ENCODE measurements at places on chromosomes 13 and 19.

GRCh38 chr19:1183543-1184172, 9.6 kb upstream of the SBNO2 start:
- no peak for DNase-seq

- DNase-seq = no peak
Measured at GRCh38 chr13:50401049-50401505, 385.8 kb downstream of the KCNRG start.

DNA sequence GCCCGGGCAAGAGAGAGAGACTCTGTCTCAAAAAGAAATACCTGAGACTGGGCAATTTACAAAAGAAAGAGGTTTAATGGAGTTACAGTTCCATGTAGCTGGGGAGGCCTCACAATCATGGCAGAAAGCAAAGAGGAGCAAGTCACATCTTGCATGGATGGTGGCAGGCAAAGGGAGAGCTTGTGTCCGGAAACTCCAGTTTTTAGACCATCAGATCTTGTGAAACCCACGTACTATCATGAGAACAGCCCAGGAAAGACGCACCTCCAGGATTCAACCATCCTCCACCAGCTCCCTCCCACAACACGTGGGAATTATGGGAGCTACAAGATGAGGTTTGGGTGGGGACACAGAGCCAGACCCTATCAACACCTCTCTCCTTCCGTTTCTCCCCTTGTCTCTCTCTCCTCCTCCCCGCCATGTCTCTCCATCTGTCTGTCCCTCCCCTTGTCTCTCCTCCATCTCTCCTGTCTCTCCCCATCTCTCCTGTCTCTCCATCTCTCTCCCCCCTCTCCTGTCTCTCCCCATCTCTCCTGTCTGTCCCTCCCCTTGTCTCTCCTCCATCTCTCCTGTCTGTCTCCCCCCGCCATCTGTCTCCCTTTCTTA, 10.0 kb downstream of the POLR2E start:
- no peak for DNase-seq

- no peak for DNase-seq
Measured at GRCh38 chr13:111555268-111555808, 234.9 kb downstream of the TEX29 start.

DNA sequence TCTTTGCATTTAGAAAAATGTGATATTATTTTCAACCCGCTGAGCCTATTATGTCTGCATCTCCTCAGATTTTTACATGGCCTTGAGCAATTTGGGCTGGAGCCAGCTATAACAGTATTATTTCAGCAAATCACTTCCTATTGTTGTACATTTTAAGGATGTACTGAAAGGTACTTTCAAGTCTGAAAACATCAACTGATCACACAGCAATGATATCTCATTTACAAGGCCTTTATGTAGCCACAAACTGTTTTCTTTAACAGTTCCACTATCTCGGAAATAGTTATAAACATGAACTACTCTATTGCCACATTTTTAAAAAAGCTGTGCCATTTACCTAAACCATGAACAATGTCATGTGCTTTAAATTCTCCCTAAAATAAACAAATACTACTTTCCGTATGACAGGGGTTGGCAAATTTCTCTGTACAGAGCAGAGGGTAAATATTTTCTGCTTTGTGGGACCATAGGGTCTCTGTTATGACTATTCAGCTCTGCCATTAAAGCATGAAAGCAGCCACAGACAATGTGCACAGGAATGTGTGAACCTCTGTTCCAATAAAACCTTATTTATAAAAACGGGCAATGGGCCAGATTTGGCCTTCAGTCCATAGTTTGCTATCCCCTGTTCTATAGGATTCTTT, 560.4 kb downstream of the GPC6 start:
- DNase-seq = no peak

GRCh38 chr19:52603558-52604207, 33.6 kb downstream of the ZNF701 start:
- DNase-seq = no peak

GRCh38 chr13:100533588-100534041, 55.0 kb downstream of the GGACT start:
- DNase-seq = no peak

DNA sequence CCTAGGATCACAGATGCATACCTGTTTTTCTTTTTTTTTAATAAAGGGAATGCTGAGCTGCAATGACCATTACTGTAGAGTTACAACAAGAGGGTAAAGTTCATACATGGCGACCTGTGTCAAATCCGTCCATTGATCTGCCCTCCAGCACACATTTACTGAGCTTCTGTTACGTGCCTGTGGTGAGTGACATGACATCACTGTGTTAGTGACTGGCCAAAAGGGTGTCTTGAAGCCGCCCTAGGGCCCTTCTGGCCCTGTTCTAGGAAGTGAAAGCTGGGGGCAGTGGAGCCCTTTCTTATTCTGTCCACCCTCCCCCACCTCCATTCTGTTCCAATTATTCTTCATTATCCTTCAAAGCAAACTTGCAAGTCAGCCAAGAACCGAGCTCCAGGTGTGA, 66.3 kb downstream of the ZIC5 start:
- DNase-seq = no peak

DNA sequence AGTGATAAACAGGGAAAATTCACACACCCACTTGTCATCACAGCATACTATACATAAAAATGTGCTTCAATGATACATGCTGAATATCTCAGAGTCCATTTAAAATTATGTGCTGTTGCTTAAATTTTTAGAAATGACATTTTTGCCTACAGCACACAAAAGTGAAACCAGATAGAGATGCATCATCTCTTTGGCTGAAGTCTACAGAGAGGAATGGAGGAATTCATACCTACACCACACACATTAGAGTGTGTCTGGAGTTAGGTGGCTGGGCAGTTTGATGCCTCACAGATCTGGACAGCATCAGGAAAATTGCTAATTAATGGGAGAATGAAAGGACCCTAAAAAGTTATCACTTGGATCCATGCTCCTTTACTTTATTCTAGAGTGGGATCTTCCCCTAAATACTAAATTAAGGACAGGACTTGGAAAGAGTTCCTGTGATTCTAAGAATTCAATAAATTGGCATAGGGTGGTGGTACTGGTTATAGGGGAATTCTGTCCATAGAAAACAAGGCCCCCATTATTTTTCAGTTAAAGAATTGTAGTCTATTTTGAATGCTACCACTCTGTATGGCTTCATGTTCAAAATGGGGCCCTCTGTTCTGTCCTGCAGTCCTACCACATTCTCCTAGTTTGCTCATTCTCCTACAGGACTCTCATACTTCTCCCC, 41.3 kb downstream of the RCBTB2 start:
- DNase-seq = no peak

DNA sequence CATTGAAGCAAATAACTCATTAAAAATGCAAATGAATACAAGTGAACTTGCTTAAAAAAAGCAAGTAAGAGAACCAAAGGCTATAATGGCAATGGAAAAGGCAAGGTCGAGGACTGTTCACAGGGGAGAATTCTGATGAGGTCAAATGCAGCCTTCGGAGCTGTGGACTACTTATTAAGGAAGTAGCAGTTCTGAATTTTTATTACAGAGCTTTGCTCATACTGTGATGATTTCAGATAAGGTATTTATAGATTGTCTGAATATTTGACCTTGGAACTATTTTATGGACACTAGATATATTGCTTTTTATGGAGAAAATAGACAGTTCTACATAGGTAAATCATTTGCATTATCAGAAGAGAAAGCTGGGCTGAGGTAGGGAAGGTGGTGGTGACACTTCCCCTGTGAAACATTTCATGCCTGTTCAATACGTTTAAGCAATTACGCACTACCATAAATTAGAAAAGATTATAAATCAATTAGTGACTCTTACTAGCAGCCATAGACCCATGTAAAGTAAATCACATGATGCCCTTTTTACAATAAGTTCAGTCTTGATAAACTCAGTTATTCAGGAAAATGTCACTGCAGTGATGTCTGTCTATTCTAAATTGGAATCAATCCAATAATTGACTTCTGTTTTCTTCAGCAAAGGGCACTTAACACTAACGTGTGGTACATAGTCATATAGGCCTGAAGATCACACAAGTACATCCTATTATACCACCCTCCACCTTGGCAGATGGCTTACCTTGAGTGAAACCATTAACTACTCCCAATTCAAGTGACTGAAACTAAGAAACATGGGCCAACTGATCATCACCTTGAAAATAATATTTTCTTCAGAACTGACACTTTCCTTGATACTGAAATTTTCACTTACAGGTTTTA, 260.0 kb downstream of the KLF12 start:
- no peak for DNase-seq

DNA sequence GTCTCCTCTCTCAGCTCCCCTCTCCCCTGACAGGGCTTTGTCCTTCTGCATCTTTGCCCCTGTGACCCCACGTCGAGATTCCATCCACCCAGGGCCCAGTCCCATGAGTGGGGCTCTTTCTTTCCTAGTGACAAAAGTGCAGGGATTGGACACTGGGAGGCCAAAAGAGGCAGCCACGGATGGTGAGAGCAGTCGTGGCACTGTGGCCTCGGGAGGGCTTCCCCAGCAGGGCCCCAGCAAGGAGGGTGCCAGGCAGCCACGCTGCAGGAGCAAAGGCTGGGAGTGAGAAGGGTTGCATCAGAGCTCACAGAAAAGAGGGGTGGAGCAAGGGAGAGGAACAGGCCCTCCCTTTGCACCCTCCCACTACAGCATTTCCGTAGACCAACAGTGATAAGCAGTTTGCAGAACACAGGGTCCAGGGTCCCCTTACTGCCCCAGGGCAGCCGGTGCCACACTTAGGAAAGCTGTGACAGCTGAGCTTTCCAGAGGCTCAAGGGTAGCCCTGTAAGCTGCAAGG, 4.9 kb downstream of the ZSCAN1 start:
- no peak for DNase-seq

DNA sequence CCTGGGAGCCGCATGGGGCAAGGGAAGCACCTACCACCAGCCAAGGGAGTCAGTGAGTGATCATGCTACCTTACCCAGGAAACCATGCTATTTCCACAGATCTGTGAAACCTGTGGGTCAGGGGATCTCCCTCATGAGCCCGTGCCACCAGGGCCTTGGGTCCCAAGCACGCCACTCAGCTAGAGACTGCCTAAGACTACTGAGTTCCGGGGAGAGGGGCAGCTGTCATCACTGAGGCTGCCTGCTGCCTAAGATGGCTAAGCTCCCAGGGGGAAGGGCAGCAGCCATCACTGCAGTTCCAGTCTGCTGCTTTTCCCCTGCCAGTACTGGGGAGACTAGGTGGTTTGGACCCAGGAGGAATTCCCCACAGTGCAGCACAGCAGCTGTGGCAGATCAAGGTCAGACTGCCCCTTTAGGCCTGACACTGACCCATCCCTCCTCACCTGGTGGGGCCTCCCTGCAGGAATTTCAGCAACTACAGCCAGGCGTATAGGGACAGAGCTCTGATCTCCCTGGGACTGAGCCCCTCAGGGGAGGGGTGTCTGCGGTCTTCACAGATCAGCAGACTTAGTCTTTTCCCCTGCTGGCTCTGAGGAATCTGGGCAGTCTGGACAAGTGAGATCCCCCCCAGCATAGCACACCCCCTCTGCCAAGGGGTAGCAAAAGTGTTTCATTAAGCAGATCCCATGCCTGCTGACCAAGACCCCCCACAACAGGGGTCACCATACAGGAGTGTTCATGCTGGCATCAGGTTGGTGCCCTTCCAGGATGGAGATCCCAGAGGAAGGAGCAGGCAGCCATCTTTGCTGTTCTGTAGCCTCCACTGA, 26.9 kb downstream of the VSTM2B start:
- no peak for DNase-seq

GRCh38 chr13:37656247-37656940, 57.8 kb upstream of the POSTN start:
- DNase-seq = no peak

DNA sequence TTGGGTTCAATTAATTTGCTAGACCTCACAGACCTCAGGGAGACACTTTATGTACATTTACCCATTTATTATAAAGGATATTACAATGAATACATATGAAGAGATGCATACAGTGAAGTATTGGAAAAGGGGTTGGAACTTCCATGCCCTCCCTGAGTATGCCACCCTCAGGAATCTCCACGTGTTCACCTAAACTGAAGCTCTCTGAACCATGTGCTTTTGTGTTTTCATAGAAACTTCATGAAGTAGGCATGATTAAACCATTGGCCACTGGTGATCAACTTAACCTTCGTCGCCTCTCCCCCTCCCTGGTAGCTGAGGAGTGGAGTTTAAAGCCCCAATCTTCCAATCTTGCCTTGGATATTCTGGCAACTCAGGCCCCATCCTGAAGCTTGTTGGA, 20.3 kb downstream of the ZNF160 start:
- no peak for DNase-seq

DNA sequence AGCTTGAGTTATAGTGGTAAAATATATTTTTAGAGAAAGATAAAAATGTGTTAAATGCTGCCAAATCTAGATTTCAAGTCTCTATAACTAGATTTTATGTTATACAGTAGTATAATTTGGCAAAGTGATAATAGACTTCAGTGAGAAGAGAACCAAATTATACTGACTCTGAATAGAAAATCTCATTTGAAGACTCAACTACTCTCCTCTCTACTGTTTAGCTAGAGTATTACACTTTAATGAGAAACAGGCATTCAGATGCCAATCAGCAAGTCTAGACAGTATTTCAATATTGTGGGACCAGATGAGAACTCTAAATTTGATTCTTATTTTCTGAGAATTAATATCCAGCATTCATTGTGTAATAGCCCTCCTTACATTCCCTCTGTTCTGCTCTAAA, 311.2 kb downstream of the SLITRK5 start:
- no peak for DNase-seq

- DNase-seq = no peak
Measured at GRCh38 chr19:17471410-17472125, 1.2 kb downstream of the SLC27A1 start.

- DNase-seq = no peak
Measured at GRCh38 chr19:41428481-41428859, 1.3 kb upstream of the B3GNT8 start.

- DNase-seq = no peak
Measured at GRCh38 chr13:40026174-40026585, 370.7 kb downstream of the COG6 start.

DNA sequence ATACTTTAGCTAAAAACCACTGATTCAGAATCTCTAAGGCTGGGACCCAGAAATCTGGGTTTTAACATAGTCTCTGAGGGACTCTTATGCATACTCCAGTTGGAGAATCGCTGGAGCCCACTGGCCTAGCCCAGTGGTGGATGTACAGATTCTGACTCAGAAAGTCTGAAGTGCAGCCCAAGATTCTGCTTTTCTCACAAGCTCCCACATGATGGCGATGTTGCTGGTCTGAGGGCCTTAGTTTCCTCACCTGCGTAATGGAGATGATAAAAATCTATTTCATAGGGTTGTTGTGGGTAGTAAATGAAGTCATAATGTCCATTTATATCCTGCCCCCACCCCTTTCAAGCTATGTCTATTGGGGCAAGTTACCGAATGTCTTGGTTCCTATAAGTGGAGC, 7.7 kb upstream of the CDADC1 start:
- no peak for DNase-seq

- DNase-seq = no peak
Measured at GRCh38 chr13:37216331-37216730, 110.9 kb upstream of the CSNK1A1L start.

GRCh38 chr13:110113284-110113764, 193.6 kb downstream of the COL4A1 start:
- no peak for DNase-seq

DNA sequence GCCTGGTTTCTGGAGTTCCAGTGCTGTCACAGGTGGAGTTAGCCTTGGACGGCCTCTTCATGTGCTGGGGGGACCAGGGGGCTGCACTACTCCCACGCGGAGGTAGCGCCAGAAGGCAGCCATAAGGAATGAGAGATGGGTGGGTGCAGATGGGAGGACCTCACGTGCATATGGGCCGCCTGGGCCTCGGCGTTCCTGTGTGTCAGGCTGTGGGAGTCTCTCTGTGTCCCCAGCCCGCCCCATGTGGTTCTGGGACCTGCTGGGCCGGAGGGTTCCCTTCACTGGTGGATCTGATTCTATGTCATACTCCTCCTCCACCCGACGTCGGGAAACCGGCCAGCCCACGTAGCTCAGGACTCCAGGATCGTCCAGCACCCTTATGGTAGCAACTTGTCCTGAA, 149.0 kb upstream of the SOX1 start:
- no peak for DNase-seq

Data from activated T-helper 1 cell treated with Interleukin-2 at 50 U/mL for 16 hours (primary cell).